ENCODE measurements at places on chromosomes 5 and 9.

GRCh38 chr5:80864706-80865435, 95.3 kb upstream of the RASGRF2 start:
- no peak for DNase-seq

DNA sequence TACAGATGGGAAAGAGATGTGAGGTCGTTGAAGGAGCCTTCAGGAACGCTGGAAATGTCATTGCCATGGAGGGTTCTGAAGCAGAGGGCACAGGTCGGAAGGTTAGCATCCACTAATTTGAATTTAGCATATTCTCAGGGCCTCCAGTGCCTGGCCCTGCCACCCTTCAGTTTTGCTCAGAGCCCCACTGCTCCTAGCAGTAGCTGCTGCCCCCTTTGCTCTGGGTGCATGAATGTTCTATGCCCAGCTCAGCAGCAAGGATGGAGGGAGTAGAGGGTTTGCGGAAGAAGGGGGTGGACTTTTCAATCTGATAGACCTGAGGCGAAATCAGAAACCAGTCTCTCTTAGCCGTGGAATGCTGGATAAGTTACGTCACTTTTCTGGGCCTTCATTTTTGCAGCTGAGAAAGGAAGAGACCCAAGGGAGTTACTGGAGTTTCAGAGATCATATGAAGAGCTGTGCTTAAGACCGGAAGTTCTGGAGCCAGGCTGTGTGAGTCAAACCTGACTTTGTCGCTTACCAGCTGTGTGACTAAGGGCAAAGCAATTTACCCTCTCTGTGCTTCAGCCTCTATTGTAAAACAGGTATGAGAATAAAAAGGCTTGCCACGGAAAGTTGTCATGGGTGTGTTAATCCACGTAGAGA, 133.2 kb upstream of the PANK3 start:
- DNase-seq = no peak

GRCh38 chr9:70013598-70014196, 30.0 kb upstream of the MAMDC2 start:
- no peak for DNase-seq

- peak; percentile 68 for DNase-seq
Observed at GRCh38 chr5:132746954-132747615, at the start of gene CCNI2. Gene CCNI2 (plus strand): TSS chr5:132747426. CDS start chr5:132747496, 70 bp downstream.

DNA sequence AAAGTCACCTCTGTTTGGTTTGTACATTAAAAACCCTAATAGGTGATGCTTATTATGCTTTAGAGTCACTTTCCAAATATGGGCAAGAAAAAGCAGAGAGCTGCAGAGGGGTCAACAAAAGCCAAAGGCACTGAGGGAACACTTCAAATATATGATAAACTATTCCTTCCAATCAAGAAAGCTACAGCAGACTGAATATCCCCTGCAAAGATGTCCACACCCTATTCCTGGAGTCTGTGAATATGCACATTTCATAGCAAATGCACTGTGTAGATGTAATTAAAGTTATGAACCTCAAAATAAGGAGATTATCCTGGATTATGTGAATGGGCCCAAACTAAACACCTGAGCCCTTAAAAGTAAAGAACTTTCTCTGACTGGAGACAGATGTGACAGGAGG, 74.3 kb downstream of the ABCA1 start:
- no peak for DNase-seq

GRCh38 chr5:93782978-93783377, 41.6 kb upstream of the POU5F2 start:
- no peak for DNase-seq

GRCh38 chr5:132500244-132500930, 9.8 kb upstream of the IRF1 start:
- DNase-seq = no peak

GRCh38 chr9:74729136-74729695, 158.5 kb downstream of the TRPM6 start:
- no peak for DNase-seq

GRCh38 chr9:120345379-120345778, 234.6 kb downstream of the CDK5RAP2 start:
- no peak for DNase-seq

DNA sequence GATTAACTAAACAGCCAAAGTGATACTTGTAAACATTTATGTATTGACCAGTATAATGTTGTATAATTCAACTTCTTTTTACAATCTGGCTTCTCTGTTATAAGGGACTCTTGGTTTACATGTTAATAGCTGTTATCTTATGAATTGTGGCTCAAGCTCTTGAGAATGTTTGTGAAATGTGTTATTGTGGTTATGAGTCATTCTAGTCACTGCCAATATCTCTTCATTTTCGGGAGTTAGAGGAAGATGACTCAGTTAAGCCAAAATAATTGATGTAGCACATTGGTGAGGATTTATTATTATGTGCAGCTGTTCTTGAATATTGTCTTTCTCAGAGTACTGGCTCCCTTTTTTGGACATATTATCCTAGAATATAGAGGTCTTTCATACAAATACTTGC, 655.2 kb upstream of the RIOK2 start:
- no peak for DNase-seq

- peak; percentile 62 for DNase-seq
Observed at GRCh38 chr5:157575381-157576020, at the start of gene ADAM19. Gene ADAM19 (minus strand): TSS chr5:157575775. CDS start chr5:157575696, 79 bp downstream.

GRCh38 chr5:161376034-161376433, 170.5 kb downstream of the GABRB2 start:
- DNase-seq = no peak

- DNase-seq = no peak
Observed at GRCh38 chr5:181121675-181122561, 9.1 kb downstream of the OR2V1 start.

- no peak for DNase-seq
Observed at GRCh38 chr5:135360278-135361274, 38.5 kb downstream of the MACROH2A1 start.

GRCh38 chr9:136762915-136763648, 1.2 kb downstream of the LCN15 start:
- peak; percentile 58 for DNase-seq

DNA sequence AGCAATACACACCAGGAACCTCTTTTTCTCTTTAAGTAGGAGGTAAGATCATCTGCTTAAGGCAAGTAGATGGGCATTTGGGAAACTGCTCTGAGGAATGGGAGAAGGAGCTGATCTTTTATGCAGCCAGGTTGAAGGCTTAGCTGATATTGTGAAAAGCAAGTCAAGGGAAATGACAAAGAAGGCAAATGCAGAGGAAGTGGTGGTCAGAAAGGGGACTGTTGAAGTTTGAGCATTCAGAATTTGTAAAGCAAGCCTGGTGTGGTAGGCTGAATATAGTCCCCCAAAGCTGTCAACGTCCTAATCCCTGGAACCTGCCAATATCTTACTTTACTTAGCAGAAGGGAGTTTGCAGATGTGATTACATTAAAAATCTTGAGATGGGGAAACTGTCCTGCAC, 128.9 kb downstream of the ADAMTS12 start:
- DNase-seq = no peak

DNA sequence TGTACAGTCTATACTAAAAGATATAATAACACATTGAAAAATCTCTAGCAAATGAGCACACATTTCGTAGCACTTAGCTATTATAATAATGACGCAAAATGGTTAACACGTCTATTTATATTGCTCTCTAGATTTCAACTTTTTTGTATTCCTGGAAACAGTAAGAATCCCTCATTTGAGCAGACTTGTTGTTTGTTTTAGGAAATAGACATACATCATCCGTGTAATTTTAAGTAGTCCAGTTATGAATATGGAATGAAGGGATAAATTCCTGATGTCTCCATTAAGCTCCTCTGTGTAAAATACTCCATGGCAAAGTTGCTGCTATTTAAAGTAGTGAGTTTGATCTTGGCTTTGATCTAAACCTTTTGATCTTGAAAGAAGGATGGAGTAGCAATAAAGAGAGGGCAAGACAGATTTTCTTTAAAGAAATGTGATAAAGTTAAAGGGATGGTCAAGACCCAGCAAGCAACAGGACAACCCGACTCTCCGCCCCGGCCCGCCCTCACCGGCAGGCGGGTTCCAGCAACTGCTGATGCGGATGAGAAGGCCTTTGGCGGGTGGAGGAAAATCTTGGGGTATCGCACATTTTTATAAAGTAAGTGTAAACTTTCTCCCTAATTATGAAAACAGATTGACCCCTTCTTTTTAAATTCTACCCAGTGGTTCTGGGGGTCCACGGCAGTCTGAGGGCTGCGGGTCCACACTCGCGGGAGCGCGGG, 277.4 kb downstream of the AOPEP start:
- DNase-seq = peak; percentile 10

- no peak for DNase-seq
Observed at GRCh38 chr5:78050888-78051287, 243.6 kb downstream of the AP3B1 start.

- no peak for DNase-seq
Observed at GRCh38 chr5:38722918-38723317, 122.9 kb upstream of the OSMR start.

GRCh38 chr9:12697719-12698118, 4.5 kb downstream of the TYRP1 start:
- no peak for DNase-seq

DNA sequence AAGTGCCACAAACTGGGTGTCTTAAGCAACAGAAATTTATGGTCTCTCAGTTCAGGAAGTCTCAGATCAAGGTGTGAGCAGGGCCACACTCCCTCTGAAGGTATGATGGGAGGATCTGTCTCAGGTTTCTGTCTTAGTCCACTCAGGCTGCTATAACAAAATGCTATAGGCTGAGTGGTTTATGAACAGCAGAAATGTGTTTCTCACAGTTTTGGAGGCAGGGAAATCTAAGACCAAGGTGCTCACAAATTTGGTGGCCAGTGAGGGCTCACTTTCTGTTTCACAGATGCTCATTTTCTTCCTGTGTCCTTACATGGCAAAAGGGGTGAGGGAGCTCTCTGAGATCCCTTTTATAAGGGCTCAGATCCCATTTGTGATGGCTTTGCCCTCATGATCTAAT, 281.4 kb downstream of the CWC27 start:
- DNase-seq = no peak

DNA sequence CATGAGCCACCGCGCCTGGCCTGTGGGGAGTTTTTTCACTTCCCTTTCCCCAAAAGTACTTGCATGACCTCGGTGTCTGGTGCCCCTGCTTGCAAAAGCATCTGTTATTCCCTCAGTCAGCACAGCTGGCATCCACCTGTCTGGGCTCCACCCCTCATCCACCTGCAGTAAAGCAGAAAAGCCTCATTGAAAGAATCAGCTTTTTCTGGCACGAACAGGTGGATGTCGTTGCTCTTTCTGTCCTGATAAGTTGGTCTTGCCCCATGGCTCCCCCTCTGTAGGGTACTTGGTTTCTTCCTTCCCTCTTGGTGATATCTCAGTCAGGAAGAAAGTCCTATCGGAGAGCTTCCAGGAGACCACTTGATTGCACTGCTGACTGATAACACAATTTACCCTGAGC, 37.4 kb downstream of the WWC1 start:
- no peak for DNase-seq

- no peak for DNase-seq
Observed at GRCh38 chr9:27653957-27654356, 80.7 kb upstream of the C9orf72 start.

DNA sequence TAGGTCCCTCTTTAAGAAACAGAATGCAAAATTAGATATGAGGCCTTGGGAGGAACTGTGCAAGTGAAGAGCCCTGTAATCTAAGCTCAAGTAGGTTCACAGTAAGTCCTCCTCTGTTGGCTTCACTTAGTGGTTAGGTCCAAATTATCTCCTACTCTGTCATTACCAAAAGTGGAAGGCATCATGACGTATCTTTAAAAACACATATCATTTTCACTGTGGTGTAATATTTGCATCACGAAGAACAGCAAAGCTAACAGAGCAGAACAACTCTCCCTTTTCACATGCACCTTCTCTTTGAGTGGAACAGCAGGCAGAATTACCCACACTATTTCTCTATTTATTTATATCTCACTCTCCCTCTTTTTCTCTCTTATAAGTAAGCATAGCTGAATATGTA, 240.5 kb upstream of the CCNH start:
- no peak for DNase-seq

GRCh38 chr9:4301296-4301695, 1.4 kb upstream of the GLIS3 start:
- no peak for DNase-seq

- DNase-seq = no peak
Observed at GRCh38 chr5:127311349-127311748, 20.8 kb downstream of the MEGF10 start.

- DNase-seq = no peak
Observed at GRCh38 chr9:134964271-134965055, 46.8 kb upstream of the FCN1 start.

DNA sequence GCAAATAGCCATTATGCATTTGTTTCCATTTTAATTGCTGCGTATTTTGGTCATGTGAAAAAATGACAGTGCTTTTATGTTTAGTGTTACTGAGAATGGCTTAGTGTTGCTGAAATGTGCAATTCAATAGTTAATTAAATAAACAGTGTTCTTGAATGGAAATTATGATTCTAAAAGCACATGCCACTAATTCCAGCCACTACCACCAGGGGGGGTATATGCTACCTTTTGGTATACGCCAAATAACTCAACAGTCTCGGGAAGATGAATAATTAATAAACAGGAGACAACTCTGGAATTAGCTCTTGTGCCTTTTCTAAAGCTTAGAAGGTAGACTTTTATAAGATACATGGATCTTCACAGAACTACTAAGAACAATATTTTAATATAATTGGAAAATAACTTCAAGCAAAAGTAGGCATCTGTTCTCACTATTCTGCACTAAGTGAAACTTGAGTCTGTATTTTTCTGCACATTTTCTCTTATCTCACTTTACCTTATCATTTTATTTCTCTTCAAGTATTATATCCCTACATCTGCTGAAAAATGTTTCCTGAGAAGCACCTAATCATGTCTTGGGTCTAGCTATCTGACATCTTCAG, 83.5 kb upstream of the MINAR2 start:
- DNase-seq = peak; percentile 19

DNA sequence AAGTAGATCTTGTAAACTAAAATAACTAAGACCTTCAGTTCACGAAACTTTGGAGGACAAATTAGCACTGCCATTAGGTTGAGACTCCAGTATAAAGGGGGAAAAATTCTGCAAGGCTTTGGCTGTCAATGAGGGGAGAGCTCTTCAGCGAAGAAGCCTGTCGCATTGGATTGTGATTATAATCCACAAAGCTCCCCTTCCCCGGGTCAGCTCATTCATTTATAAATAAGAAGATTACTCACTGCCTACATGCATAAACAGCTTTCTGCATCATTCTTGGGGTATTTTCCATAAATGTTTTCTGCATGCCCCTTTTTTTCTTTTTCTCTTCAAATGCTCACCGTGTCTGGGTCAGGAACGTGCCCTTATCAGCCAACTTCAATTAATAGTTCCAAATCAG, 196.7 kb downstream of the EBF1 start:
- no peak for DNase-seq

- no peak for DNase-seq
Observed at GRCh38 chr9:88536951-88537760, 2.2 kb downstream of the NXNL2 start.

- no peak for DNase-seq
Observed at GRCh38 chr5:74136276-74136825, 504.2 kb downstream of the ENC1 start.

GRCh38 chr9:107049046-107049802, 186.3 kb downstream of the ZNF462 start:
- DNase-seq = no peak

Data from stimulated activated CD4-positive, alpha-beta T cell treated with anti-CD3 and anti-CD28 coated beads, Interleukin-12 subunit alpha, Interleukin-12 subunit beta, amount 100 ng/mL, for 4 hours (primary cell).